Breast epithelium (tissue), 4 donors: ENCODE measurements at places on chromosomes 11 and 22. TPM values are rescaled to one million over a fixed set of nuclear protein-coding genes. Genes with fewer than 3 reads are reported as not detected.

DNA sequence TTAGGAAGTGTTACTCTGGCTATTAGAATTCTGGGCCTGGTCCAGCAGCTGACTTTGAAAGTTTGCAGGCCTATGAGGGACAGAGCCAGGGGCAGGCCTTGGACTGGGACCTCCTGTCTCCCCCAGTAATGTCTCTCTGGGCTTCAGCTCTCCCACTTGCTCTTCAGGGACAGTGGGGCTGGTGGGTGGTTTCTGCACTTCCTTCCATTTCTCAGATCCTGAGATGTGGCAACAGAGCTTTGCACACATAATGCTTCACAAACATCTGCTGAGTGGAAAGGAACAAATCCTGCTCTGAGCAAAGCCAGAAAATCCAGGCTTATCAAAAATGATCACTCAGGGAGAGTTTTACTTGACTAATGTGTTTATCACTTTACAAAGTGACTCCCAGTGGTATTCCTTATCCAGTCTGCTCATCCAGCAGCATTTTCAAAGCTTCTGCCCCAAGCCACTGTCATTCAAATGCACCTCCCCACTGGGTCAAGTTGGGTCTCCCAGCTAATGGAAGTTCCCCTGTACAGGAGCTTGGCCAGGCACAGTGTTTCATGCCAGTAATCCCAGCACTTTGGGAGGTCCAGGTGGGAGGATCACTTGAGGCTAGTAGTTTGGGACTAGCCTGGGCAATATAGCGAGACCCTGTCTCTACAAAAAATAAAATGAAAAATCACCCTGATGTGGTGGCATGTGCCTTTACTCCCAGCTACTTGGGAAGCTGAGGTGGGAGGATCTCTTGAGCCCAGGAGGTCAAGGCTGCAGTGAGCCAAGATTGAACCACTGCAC lies 13.5 kb upstream of the OSBP2 start:
- H3K4me3 ChIP-seq, result no peak overlapping the region
- no peaks in the 10 kb centered on the region for H3K36me3 ChIP-seq
- no peaks in the 10 kb centered on the region for H3K27me3 ChIP-seq

GRCh38 chr22:49976439-49977175 lies 16.0 kb downstream of the PIM3 start:
- peak overlapping the region; percentile 82 for H3K27ac ChIP-seq
- DNase-seq, result peak; percentile 18
- H3K27me3 ChIP-seq, result no peaks in the 10 kb centered on the region
- no peak overlapping the region for H3K4me3 ChIP-seq
- H3K36me3 ChIP-seq, result no peaks in the 10 kb centered on the region

- H3K27me3 ChIP-seq, result no peaks in the 10 kb centered on the region
- DNase-seq, result no peak
- H3K27ac ChIP-seq, result peak overlapping the region; percentile 99
- no peaks in the 10 kb centered on the region for H3K4me1 ChIP-seq
- no peaks in the 10 kb centered on the region for H3K36me3 ChIP-seq
These were observed 702 bp downstream of the BIRC2 start for GRCh38 chr11:102347462-102348370.

- no peak for DNase-seq
- no peaks in the 10 kb centered on the region for H3K4me1 ChIP-seq
- H3K4me3 ChIP-seq, result no peak overlapping the region
- H3K27me3 ChIP-seq, result no peaks in the 10 kb centered on the region
- no peak overlapping the region for H3K27ac ChIP-seq
- H3K36me3 ChIP-seq, result no peaks in the 10 kb centered on the region
These were observed 5.9 kb downstream of the CHKA start for GRCh38 chr11:68115285-68115684.

- H3K36me3 ChIP-seq, result no peaks in the 10 kb centered on the region
- H3K27ac ChIP-seq, result no peak overlapping the region
- H3K4me3 ChIP-seq, result no peak overlapping the region
- no peaks in the 10 kb centered on the region for H3K27me3 ChIP-seq
These were observed 752.7 kb downstream of the KCNA4 start for GRCh38 chr11:29263971-29264682.

DNA sequence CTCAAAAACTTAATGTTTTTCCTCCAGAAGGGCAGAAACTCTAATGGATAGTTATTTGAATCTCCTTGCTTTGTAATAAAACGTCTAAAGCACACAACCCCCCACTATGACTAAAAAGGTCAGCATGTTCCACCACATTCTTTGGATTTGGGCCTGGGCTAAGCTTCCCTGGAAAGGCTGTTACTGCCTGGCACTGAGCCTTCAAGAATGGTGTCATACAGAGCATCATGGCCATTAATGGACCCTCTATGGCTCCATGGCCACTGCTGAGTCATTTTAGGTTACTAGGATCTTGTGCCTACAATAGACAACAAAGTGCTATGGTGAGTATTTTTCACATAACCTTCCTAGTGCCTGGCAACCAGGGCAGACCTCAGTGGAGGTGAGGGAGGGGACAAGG lies 242.6 kb upstream of the FAT3 start:
- no peaks in the 10 kb centered on the region for H3K36me3 ChIP-seq
- H3K27me3 ChIP-seq, result no peaks in the 10 kb centered on the region
- no peak for DNase-seq
- H3K4me1 ChIP-seq, result no peaks in the 10 kb centered on the region
- peak overlapping the region; percentile 56 for H3K27ac ChIP-seq
- H3K4me3 ChIP-seq, result no peak overlapping the region

The OR8G1 gene
- not detected for total RNA-seq

The APOA5 gene
- not detected for total RNA-seq

The GGTLC3 gene
- total RNA-seq, result not detected

- no peak for DNase-seq
- no peaks in the 10 kb centered on the region for H3K27me3 ChIP-seq
- H3K36me3 ChIP-seq, result no peaks in the 10 kb centered on the region
- H3K4me1 ChIP-seq, result peaks cover 26% of the 10 kb centered on the region
- H3K27ac ChIP-seq, result peak overlapping the region; percentile 59
These were observed 2.6 kb upstream of the RAB3IL1 start for GRCh38 chr11:61919705-61920631.

The NNMT gene
- total RNA-seq, result 2,750 TPM

The GLB1L2 gene
- 11.5 TPM for total RNA-seq

DNA sequence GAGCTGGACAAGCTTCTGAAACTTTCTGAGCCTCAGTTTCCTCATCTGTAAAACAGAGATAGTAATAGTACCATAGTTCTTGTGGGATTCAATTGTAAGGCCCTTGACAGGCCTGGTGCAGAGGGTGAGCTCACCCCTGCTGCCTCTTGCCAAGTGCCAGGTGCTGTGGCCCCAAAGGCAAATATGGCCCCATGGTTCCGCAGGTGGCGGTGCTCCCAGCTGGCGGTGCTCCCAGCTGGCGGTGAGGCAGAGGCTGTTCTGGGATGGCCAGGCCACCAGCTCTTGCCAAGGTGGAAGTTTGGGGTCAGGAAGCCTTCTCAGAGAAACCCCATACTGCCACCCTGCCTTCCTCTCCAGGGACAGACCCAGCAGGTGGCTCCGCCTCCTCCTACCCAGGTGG lies 8.8 kb downstream of the NPTXR start:
- no peaks in the 10 kb centered on the region for H3K36me3 ChIP-seq
- no peak overlapping the region for H3K4me3 ChIP-seq
- H3K27me3 ChIP-seq, result no peaks in the 10 kb centered on the region
- no peak overlapping the region for H3K27ac ChIP-seq
- H3K4me1 ChIP-seq, result no peaks in the 10 kb centered on the region

DNA sequence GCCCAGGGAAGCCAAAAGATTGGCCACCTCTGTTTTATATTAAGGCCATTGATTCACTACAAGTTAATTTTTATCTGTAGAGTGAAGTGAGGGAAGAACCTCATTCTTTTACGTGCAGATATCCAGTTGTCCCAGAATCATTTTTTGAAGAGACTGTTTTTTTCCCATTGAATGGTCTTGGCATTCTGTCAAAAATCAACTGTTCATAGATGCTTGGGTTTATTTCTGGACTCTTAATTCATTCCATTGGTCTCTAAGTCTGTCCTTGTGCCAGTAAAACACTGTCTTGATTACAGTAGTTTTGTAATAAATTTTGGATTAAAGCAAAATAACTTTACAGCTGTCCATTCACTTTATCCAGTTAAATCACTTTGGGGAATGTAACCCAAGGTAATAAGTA lies 26.8 kb downstream of the WBP2NL start:
- H3K4me3 ChIP-seq, result no peak overlapping the region
- DNase-seq, result no peak
- H3K27me3 ChIP-seq, result no peaks in the 10 kb centered on the region
- H3K27ac ChIP-seq, result no peak overlapping the region
- no peaks in the 10 kb centered on the region for H3K36me3 ChIP-seq

DNA sequence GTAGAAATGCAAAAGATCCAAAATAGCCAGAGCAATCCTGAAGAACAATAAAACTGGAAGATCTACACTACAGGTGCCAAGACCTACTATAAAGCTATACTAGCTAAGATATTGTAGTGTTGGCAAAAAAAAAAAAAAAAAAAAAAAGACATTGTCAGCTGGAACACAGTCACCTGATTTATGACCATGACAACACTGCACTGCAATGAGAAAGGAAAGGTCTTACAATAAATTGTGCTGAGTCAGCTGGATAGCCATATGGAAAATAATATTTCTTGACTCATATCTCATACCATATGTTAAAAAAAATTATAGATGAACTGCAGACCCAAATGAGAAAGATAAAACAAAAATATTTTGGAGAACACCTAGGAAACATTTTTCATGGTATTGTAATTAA lies 3.1 kb upstream of the PANX3 start:
- no peaks in the 10 kb centered on the region for H3K27me3 ChIP-seq
- no peak overlapping the region for H3K4me3 ChIP-seq
- no peak for DNase-seq

- H3K27me3 ChIP-seq, result no peaks in the 10 kb centered on the region
- no peak for DNase-seq
- H3K27ac ChIP-seq, result no peak overlapping the region
- no peaks in the 10 kb centered on the region for H3K36me3 ChIP-seq
- no peaks in the 10 kb centered on the region for H3K4me1 ChIP-seq
These were observed 15.1 kb downstream of the PI4KA start for GRCh38 chr22:20843501-20843900.

DNA sequence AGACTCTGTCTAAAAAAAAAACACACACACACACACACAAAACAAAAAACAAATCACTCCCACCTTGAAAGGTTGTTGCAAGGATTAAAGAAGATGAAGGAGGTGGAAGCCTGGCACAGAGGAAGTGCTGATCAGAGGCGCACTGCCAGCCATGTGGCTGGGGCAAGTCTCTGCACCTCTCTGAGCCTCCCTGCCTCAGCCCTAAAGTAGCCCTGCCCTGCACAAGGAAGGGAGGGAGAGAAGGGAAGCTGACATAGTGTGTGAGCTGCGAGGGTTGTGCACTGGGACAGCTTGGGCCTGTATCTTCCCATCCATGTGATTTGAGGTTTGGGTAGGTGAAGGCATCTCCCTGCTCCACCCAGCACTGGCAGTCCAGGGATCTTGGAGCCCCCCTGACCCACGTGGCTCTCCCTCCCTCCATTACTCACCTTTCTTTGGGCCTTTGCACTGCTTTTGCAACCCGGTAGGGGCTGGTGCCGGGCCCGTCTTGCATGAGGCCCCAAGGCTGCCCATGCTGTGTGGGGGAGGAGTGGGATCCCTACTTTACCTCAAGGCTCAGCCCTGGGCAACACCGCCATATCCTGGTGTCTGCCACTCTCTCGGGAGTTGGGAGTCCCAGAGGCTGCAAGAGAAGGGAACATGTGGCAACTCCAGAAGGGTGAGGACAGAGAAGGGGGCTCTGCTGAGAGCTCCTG lies 30.5 kb downstream of the IFT27 start:
- no peak overlapping the region for H3K27ac ChIP-seq
- H3K27me3 ChIP-seq, result peaks cover 29% of the 10 kb centered on the region
- no peaks in the 10 kb centered on the region for H3K36me3 ChIP-seq
- no peaks in the 10 kb centered on the region for H3K4me1 ChIP-seq
- DNase-seq, result peak; percentile 35
- H3K4me3 ChIP-seq, result no peak overlapping the region

GRCh38 chr11:33463059-33463458 lies 205.9 kb downstream of the HIPK3 start:
- H3K4me1 ChIP-seq, result no peaks in the 10 kb centered on the region
- no peak overlapping the region for H3K27ac ChIP-seq
- H3K4me3 ChIP-seq, result no peak overlapping the region
- no peak for DNase-seq
- no peaks in the 10 kb centered on the region for H3K36me3 ChIP-seq

- DNase-seq, result no peak
- H3K4me1 ChIP-seq, result no peaks in the 10 kb centered on the region
- H3K4me3 ChIP-seq, result no peak overlapping the region
- H3K27me3 ChIP-seq, result no peaks in the 10 kb centered on the region
- no peak overlapping the region for H3K27ac ChIP-seq
- H3K36me3 ChIP-seq, result no peaks in the 10 kb centered on the region
These were observed 22.0 kb upstream of the IGSF9B start for GRCh38 chr11:133978794-133979193.

DNA sequence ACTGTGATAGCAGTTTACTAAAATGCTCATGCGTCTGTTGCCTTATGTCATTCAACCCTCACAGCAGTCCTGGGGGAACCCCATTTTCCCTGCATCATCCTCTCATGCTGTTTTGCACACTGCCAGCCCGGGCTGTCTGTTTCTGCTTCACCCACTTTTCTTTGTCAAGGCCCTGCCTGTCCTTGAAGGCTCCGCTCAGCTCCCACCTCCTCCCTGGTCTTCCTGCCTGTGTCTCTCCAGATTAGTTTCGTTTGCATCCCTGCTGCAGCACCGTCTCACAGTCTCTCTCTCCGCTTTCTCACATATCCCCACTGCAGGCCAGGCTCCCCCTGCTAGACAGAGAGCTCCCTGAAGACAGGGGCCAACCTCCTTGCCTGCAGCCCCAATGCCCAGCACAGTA lies 29.9 kb downstream of the SERPINH1 start:
- H3K4me3 ChIP-seq, result no peak overlapping the region
- no peak for DNase-seq
- H3K27ac ChIP-seq, result no peak overlapping the region
- H3K36me3 ChIP-seq, result no peaks in the 10 kb centered on the region

- peaks cover 3% of the 10 kb centered on the region for H3K4me1 ChIP-seq
- H3K27ac ChIP-seq, result peak overlapping the region; percentile 89
- no peak overlapping the region for H3K4me3 ChIP-seq
- no peaks in the 10 kb centered on the region for H3K36me3 ChIP-seq
- H3K27me3 ChIP-seq, result no peaks in the 10 kb centered on the region
These were observed 3.2 kb upstream of the PRR5 start for GRCh38 chr22:44698531-44699421.

- H3K36me3 ChIP-seq, result no peaks in the 10 kb centered on the region
- H3K27me3 ChIP-seq, result no peaks in the 10 kb centered on the region
- DNase-seq, result no peak
- H3K27ac ChIP-seq, result no peak overlapping the region
- no peak overlapping the region for H3K4me3 ChIP-seq
These were observed 3.0 kb downstream of the KCNJ11 start for GRCh38 chr11:17385492-17385891.

DNA sequence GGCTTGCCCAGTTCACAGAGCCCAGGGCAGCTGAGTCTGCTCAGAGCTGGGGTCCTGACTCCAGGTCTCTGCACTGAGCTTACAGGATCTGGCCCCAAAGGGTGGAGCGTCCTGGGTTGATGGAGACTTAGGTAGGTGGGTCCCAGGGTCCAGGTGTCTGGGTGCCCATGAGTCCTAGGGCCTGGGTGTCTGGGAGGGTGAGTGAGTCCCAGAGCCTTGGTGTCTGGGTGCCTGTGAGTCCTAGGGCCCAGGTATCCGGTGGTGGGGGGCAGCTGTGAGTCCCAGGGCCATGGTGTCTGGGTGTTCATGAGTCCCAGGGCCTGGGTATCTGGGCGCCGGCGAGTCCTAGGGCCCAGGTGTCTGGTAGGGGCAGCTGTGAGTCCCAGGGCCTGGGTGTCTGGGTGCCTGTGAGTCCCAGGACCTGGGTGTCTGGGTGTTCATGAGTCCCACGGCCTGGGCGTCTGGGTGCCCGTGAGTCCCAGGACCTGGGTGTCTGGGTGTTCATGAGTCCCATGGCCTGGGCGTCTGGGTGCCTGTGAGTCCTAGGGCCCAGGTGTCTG lies 1505.6 kb downstream of the BRD1 start:
- no peaks in the 10 kb centered on the region for H3K4me1 ChIP-seq
- H3K4me3 ChIP-seq, result no peak overlapping the region
- H3K27ac ChIP-seq, result no peak overlapping the region
- H3K36me3 ChIP-seq, result no peaks in the 10 kb centered on the region
- H3K27me3 ChIP-seq, result no peaks in the 10 kb centered on the region
